ENCODE measurements at places on chromosomes 7 and 10.
A peak's percentile ranks its signal among the peaks of the same experiment; 100 is the strongest.

- no peak for DNase-seq
Observed at GRCh38 chr10:114388275-114388674, 16.0 kb downstream of the AFAP1L2 start.

DNA sequence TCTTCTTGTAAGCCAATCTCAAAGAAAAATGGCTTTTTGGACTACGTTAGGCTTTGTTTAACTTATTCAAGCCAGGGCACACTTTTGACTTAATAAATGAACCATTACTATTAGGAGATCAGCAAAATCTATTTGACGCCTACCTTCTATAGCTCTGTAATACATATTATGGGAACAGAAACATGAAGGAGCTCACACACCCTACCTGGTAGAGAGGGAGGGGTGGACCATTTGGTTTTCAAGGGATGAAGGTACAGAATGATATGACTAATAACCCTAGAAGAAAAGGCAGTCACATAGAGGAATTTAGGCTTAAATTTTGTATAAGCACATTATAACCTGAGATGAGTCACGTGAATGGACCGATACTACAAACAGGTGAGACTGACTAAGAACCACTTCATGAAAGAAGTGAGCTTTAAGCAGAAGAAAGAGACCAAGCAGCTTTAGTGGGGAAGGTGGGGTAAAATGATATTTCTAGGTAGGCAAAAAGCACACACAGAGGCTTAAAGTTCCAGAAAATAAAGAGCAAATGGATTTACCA lies 106.8 kb upstream of the CTTNBP2 start:
- DNase-seq: no peak

- DNase-seq: no peak
Observed at GRCh38 chr7:55086413-55087201, 67.8 kb downstream of the EGFR start.

GRCh38 chr10:37289833-37290464 lies 164.6 kb downstream of the ANKRD30A start:
- DNase-seq: no peak

GRCh38 chr10:103709341-103709920 lies 145.9 kb downstream of the SH3PXD2A start:
- DNase-seq: peak; percentile 27

DNA sequence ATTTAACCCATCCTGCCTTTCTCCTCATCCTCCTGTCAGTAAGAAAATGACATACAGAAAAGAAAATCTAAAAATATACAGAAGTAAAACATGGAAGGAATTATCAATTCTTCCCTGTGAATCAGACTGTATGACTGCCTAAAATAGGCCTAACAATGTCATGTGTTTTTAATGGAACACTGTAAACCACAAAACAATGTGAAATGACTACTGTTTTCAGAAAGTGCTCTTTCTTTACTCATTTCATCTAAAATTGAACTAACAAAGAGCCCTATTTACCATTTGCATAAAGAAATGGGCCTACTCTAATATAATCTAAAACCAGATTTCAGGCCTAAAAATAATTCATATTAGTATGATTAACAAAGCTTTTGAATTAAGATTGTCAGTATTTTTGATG lies 35.7 kb downstream of the SEMA3E start:
- no peak for DNase-seq

- DNase-seq: no peak
Observed at GRCh38 chr10:71052076-71052660, 160.2 kb upstream of the UNC5B start.

DNA sequence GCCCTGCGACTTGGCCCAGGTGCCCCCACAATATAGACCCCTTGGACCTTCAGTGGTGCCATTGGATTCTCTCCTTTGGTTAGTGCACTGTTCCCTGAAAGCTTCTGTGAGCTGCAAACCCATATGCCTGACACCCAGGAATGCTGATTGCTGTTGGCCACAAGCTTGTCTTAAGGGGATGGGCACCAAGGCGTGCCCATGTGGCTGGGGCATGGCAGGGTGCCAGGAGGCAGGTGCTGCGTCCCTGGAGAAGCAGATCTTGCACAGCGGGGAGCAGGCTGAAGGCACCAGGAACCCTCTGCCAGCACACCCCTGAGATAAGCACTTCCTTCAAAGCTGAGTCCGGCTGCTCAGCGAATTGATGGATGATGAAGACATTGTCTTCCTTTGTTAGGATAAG lies 411.8 kb downstream of the SDK1 start:
- DNase-seq: no peak

DNA sequence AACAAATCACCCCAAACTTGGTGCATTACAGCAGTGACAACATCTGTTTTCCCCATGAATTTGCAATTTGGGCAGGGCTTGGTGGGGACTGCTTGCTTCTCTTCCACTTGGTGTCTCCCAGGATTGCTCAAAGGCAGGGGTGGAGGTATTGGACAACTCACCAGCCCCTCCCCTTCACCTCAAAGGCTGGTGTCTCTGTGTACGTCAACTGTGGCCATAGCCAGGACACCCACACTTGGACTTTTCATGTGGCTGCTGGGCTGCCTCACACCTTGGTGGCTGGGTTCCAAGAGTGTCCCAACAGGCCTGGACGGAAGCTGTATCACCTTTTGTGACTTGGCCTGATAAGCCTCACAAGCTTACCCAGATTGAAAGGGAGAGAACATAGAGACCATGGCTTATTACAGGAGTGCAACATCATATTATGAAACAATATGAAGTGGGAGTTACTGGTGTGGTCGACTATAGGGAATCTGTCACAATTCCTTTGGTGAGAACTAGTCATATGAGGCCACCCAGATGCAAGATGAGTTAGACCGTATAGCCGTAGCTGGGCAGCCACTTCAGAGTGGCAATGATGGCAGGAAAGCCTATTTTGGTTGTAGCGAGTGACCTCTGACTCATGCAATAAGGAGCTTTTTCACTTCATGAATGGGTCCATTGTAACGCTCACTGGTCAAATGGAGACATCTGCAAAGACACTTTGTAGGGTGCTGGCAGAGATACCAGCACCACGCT lies 187.6 kb upstream of the ITGB1 start:
- peak; percentile 27 for DNase-seq

- DNase-seq: no peak
Observed at GRCh38 chr7:132193898-132194297, 382.4 kb downstream of the PLXNA4 start.

DNA sequence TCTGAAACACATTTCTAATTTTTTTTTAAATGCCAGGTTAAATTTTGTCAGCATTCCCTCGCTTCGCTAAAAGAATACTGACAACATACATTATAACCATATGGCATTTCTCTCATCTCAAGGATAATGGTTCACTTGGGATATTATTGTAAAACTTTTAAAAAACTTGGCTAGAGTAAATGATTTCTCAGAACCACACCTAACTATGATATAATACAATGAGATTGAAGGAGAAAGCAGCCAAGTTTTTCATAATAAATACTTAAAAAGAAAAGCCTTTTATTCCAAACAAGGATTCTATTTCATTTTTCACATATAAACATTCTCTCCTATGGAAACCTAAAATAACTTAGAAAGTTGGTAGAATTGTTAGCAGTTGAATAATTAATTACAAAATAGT lies 413.9 kb downstream of the HGF start:
- no peak for DNase-seq

- no peak for DNase-seq
Observed at GRCh38 chr10:69787681-69788080, 14.0 kb upstream of the COL13A1 start.

DNA sequence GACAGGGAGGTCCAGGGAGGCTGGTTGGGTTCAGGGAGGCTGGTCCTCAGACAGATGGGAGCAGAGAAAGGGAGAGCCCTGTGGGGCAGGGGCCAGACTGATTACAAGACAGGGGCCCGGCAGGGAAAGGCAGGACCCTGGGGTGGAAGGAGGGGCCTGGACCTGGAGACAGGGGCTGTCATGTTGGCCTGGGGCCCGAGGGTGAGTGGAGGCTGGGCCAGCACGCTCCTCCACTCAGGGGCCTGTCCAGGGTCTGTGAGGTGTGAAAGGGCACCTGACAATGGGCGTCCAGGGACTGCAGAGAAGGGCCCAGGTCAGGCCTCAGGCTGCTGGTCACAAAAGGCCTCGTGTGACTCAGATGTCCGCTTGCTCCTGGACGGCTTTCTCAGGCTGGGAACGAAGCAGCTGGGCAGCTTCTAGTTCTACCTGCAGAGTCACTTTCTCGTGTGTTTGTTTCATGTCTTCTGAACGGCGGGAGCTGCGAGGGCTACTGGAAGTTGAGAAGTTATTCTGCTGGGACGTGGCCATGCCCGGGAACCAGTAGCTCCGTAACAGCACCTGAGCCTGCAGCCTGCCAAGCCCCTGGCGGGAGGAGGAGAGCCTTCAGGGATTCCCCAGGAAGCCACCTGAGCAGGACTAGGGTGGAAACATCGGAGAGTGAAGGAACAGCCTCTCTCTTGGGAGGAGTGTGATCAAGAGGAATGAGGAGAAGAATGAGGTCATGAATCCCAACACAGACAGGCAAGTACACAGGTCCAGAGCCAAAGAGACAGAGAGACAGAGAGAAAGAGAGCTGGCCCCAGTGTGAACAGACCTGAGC lies 65.8 kb downstream of the KLF6 start:
- DNase-seq: no peak

DNA sequence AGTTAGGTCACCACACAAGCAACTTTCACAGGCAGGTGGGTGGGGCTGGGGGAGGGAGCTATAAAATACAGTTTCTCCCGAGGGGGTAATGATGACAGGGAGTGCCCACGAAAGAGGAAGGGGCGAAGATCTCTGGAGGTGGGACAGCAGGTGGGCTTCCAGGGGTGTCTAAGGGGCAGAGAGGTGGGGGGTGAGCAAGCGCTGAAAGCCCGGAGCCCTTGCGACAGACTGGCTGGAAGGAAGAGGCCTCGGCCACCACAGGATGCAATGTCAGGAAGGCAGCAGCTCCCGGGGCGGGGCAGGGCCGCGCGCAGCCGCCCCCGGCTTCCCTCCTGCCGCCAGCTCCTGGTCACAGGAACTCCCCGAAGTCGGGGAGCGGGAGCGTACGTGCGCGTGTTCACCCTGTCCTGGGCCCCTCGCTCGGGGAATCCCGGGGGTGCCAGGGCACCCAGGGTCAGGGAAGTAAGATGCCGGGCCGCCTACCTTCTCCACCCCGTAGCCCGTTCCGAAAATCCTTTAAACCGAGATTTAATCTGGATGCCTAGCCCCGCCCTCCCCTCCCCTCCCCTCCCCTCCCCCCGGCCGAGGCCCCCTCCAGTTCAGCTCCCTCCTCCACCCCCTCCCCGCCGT lies 105.2 kb upstream of the PPIF start:
- DNase-seq: peak; percentile 97

- DNase-seq: no peak
Observed at GRCh38 chr7:132435016-132435990, 141.0 kb downstream of the PLXNA4 start.

GRCh38 chr7:149753375-149754233 lies 19.8 kb downstream of the ZNF467 start:
- no peak for DNase-seq
